ENCODE measurements at places on chromosomes 4 and X.

DNA sequence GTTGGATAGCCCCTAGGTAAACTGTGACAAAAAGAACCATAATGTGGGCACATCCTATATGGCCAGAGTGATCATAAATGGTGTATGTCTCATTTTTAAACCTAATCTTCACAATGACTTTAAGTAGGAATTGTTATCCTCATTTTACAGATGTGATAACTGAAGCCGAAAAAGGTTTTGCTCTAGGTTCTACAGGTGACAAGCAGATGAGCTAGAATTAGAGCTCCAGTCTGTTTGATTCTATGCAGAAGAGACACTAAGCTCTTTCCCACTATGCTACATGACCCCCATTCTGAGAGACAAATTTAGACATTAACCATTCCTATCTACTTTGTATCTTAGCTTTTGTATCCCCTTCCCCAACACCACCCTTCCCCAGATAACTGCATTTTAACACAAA lies 2.0 kb downstream of the AREG start:
- no peak for DNase-seq

- no peak for DNase-seq
Observed at GRCh38 chrX:74535086-74535407, 79.4 kb downstream of the RLIM start.

DNA sequence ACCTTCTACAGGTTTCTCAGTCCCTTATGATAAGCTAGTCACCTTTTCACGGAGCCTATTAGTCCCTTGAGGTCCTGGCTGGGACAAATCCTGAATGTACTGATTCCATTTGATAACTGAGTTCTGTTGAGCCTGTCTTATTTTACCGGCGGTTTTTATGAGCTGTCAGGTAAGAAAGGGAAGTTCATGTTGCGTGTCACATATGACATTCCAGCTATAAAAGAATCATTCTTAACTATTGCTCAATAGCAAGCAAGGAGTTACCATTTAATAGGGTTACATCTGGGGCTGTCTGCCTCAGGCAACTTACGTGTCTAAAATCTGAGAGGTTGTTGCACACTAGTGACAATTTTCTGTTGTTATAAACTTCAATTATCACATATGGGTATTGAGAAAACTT lies 394.6 kb downstream of the TECRL start:
- no peak for DNase-seq

DNA sequence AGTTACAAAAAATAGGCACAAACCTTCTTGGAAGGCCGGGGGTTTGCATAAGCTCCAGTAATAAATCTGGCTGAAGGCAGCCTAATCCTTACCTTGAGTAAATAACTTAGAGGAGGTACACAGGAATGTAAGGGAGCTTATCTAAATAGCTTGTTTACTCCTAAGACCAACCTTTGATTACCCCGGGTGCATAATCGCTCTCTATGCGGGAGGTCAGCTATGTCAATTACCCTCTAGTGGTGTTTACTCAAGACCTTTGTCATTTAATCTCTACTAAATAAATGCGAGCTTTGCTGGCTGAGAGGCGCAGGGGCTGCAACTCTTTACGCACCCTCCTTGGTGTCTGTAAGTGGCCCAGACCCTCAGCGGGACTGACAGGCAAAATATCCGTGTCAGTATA lies 50.2 kb upstream of the MAP9 start:
- DNase-seq = no peak

DNA sequence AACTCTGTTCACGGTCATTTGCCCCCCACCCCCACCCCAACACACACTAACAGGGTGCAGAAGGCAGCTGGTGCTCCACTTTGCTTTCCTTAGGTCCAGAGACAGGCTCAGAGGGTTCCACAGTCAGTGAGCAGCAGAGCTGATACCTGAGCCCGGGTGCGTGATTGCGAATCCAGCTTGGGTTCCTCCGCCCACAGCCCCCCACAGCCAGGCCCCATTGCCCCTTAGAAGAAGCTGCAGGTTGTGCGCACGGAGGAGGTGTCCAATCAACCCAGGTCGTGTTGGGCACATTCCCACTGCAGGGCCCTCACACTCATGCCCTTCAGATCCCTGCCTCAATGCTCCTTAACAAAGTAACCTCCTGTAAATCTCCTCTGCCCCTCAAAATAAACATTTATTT lies 85.0 kb downstream of the WFS1 start:
- DNase-seq = no peak

- DNase-seq = no peak
Observed at GRCh38 chr4:124409044-124409443, 303.5 kb downstream of the ANKRD50 start.

GRCh38 chr4:127419431-127419830 lies 213.3 kb upstream of the INTU start:
- DNase-seq = no peak

All from stimulated activated CD4-positive, alpha-beta T cell treated with anti-CD3 and anti-CD28 coated beads, Interleukin-1b, Interleukin-23, amount 100 ng/mL, for 1 hour (primary cell).